HFFc6 (cell line): ENCODE measurements at places on chromosomes 1 and 21.

DNA sequence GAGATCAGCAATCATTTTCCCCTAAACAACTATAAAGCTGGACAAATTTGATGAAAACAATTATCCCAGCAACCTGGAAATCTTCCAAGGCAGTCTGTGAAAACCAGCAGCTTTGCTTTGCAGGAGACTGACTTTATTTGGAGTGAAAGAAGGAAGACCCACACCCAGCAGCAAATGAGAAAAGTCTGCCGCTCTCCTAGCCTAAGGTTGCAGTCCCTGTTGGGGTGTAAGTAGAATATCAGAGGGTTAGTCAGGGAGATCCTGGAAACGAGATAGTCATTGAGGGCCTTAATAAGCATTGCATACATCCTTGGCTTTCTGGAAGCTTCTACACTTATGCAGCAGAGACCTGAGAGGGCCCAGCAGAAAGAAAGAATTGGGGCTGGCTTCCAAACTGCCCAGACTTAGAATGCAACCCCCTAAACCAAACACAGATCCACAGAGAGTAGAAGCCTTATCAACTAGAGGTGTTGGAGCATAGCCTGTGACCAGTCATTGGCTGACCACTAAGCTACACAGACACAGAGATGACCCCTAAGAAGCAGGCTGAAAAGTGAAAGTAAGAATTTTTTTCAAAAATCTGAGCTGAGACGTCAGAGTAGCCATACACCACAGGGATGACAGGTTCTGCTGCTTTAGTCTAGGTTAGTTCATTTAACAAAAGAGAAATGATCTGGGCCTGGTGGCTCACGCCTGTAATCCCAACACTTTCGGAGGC, 98.3 kb downstream of the LYPLAL1 start:
- H3K36me3 ChIP-seq, result no peaks in the 10 kb centered on the region
- peaks cover 10% of the 10 kb centered on the region; the same call in 1 of the 2 replicates for H3K4me1 ChIP-seq
- no peak overlapping the region for H3K27ac ChIP-seq
- H3K4me3 ChIP-seq, result no peak overlapping the region
- no peaks in the 10 kb centered on the region; the same call in 1 of the 2 replicates for H3K27me3 ChIP-seq

GRCh38 chr1:178634445-178634844, 90.6 kb upstream of the RALGPS2 start:
- peak overlapping the region; percentile 93 for H3K27ac ChIP-seq
- peaks cover 56% of the 10 kb centered on the region for H3K4me1 ChIP-seq
- H3K36me3 ChIP-seq, result no peaks in the 10 kb centered on the region
- H3K4me3 ChIP-seq, result peak overlapping the region; percentile 4

DNA sequence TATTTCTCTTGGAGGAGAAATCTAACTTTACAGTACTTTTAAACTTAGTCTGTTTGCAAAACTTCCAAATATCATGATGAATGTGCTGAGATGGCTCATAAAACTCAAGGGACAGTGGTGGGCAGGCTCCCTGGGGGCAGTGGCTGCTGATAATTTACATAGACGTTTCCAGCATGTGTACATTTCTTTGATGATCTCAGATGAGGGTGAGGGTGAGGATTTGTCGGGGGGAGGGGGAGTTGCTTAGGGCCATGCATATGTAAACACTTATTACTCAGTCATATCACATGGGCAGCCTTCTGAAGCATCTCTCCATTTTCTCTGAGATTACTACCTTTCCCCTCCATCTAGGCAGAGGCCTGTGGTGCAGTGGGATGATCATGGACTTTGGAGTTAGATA, 152.9 kb upstream of the HMGB4 start:
- H3K4me3 ChIP-seq, result no peak overlapping the region
- H3K4me1 ChIP-seq, result no peaks in the 10 kb centered on the region; the same call in 1 of the 2 replicates
- no peak for DNase-seq
- no peaks in the 10 kb centered on the region; the same call in 1 of the 2 replicates for H3K36me3 ChIP-seq
- H3K27me3 ChIP-seq, result no peaks in the 10 kb centered on the region; the same call in 1 of the 2 replicates
- no peak overlapping the region for H3K27ac ChIP-seq

DNA sequence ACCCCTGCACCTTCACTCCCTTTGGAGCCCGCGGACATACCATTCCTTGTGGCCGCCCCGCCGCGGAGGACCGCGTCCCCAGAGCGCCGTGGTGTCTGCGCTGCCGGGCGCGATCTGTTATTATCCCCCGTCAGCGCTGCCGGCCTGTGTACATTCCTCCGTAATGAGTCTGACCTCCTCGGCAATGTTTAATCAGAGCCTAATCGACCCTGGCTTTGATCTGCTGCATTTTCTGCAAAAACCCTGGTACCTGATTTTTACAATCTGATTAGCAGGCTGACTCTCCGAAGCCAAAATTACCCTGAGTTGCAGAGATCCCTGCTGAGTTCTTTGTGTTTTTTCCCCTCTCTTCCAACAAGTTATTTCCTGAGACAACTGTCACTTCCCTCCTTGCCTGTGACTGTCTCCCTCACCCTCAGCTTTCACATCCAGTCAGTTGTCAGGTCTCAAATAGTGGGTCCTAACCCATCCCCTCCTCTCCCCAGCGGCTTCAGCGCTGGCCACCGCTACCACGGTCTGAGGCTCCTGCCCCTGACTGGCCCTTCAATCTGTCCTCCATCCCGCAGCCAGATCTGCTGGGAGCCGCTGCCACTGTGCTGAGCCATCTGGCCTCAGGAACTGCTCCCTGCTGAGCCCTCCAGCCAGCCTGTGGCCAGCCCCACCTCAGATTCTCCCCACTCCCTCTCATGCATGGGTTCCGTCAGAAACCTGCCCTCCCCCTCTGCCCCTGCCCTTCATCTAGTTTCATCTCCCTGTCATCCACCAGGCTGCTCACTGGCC, 53.5 kb downstream of the GLIS1 start:
- H3K27me3 ChIP-seq, result peaks cover 33% of the 10 kb centered on the region
- peaks cover 28% of the 10 kb centered on the region for H3K4me1 ChIP-seq
- H3K27ac ChIP-seq, result peak overlapping the region; percentile 24; the same call in 1 of the 2 replicates
- no peaks in the 10 kb centered on the region for H3K36me3 ChIP-seq

GRCh38 chr1:6351480-6352137, 42.0 kb downstream of the ACOT7 start:
- DNase-seq, result no peak
- H3K36me3 ChIP-seq, result no peaks in the 10 kb centered on the region
- H3K27me3 ChIP-seq, result no peaks in the 10 kb centered on the region; the same call in 1 of the 2 replicates
- no peak overlapping the region for H3K4me3 ChIP-seq
- H3K4me1 ChIP-seq, result peaks cover 12% of the 10 kb centered on the region
- no peak overlapping the region for H3K27ac ChIP-seq
